ENCODE measurements at places on chromosomes 6 and 20.

DNA sequence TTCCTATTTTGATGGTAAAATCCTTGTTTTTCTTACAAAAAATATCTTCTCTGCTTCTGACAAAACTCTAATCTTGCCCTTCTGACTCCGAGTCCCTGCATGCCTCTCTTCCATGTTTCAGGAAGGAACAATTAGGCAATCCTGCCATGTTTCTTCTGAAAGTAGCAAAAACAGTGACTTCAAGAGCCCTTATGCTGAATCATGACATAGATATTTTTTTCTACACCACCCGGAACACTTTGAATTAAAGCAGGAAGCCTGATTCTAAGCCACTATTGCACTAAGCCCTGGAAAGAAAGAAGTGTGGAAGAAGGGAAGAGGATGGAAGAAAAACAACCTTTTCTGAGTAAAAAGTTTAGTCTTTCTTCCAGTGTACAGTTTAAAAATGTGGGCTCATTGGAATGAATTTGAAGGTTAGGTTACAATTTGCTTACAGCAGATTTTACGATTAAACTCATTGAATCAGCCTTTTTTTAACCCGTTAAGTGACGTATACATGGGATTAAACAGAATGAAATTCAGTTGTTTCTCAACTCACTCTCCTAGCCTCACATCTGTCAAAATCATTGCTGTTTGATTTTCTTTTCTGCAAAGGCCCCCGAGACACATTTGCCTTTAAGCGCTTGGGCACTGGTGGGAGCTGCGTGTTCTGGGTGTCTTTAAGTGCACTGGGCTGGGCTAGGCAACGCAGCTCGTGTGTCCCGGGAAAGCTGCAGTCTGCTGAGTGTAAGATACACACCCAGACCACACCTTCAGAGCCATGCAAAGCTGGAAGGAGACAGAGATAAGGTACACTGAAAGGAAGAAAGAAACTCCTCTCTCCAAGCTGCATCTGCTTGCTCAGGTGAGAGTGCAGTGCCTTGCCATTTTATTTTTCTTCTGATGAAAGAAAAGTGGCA, 159.4 kb upstream of the CITED2 start:
- no peak for DNase-seq

- no peak for DNase-seq
These were observed 72.6 kb downstream of the TFAP2B start for GRCh38 chr6:50891290-50891689.

DNA sequence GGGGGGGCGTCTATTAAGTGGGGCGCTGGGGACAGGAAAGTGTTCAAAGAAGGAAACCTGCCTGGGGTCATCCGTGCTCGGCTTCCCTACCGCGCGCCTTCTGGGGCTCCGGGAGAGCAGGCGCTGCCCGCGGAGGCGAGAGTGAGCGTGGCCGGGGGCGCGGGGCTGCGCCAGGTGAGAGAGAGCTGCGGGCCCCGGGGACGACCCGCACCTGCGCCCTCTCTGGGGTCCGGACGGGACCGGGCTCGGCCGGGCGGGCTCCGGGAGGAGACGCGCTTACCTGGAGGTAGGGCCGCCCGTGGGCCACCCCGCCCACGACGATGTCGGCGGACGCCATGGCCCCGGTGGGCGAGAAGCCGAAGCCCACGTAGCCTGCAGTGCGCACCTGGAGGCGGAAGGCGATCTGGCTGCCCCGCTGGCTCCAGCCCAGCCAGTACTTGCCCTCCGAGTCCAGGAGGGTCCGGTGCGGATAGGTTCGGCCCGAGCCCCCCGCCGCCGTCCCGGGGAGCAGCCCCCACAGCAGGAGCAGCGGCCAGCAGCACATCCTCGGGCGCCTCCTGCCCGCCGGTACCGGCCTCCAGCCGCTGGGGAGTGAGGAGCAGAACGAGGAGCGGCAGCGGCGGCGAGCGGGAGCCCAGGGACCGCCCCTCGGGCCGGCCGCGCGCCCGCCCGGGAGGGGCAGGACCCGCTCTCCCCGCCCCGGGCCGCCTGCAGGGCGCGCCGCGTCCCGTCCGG, at the start of gene MOXD1:
Gene MOXD1 (minus strand): TSS at position 593 of the 735 bp plus-strand sequence. CDS start 49 bp downstream, at position 544.
- no peak for DNase-seq

DNA sequence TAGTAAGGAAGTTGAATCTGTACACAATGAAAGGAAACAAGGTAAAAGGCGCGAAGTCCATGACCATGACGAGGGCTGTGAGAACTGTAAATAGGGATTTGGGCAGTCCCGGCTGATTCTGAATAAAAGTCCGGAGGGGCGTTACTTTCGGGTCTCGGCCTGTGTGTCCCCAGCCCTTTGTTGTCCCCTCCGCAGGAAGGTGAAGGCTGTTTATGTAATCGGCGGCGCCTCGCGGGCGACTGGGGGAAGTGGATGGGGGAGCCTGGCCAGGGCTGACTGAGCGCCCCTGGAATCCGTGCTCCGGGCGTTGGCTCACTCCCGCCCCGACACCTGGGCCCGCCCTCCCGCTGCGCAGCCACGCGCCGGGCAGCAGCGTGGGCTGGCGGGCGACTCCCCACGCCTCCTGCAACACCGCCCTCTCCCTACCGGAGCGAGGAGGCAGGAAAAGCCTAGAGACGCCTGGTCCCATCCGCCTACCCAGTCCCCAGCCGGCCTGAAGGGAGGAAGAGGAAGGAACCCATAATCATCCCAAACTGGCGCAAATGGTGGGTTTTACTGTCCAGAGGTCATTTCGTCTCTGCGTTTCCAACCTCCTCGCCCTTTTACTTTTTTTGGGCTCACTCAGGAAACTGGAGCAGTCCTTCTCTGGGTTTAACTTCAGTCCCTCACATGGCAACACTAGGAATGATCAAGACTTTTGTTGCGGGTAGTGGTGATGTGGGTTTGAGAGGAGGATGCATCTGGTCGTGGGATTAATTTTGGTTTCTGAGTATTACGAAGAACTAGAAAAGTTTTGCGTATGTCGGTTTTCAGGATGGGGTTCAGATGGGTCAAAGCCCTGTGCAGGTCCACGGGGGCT, 12.1 kb downstream of the TRIM31 start:
- DNase-seq, result no peak

DNA sequence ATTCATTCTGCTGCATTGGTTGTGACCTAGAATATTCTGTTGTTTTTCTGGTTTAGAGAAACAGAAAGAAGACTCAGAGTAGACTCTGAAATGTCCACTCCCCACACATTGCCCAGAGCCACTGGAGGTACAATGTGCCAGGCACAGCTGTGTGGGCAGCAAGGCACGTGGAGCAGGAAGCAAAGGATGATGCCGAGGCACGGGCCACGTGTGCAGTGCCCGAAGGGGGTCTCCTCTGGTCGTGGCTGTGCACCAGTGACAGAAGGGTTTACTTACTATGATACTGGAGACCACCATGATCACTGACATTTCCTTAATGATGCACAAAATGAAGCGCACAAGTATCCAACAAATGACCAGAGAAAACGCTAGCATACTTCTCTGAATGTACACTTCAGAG, 488.9 kb downstream of the PRKN start:
- no peak for DNase-seq

DNA sequence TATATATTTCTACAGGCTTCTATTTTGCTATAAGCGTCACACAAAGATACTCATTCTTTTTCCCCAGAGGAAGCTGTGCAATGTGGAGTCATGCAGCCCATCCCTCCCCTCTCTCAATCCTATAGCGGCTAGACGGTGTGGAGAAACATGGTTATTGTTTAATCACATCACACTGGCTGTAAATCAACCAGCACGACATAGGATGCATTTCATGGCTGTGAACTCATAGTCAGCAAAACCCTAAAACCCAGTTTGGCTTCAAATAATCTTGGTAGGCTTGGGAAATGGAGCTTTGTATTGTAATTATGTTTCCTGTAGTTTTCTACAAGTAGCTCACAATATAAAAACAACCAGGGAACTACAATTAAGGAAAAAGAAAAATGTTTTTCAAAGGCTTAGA, 16.8 kb downstream of the FOXC1 start:
- DNase-seq, result no peak

GRCh38 chr20:35263532-35264341, 14.2 kb downstream of the MMP24OS start:
- no peak for DNase-seq

- DNase-seq, result no peak
These were observed 22.2 kb downstream of the BANF2 start for GRCh38 chr20:17721802-17722486.

DNA sequence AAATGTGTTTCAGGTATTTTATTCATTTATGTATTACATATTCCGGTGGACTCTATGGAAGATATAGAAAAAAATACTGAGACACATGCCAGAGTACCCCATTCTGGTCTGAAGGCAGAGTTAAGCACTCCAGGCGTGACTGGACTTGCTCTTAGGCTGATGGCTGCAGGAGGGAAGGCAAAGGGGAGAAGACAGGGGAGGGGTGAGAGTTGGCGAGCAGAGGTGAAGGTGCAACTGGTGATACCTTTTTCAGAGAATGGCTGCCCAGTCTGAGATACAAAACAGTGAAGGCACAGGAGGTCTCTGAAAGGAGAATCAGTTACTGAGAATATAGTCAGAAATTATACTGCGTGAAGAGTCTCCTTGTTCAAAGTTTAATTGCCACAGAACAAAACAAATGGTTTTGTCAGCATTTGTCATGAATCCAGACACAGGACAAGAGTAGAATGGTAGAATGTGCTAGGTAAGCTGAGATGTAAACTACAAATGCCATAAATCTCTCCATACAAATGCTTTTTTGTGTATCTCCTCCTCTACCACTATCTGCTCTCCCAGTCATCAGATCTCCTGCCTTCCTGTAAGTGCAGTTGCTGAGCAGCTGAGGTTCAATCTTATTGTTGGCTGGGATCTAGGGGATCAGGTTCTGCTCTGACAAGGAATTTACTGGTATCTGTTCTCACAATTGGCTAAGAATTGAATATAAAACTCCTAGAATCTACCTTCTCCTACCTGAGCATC, 104.2 kb upstream of the DST start:
- DNase-seq, result no peak

GRCh38 chr6:21022343-21023107, 488.3 kb downstream of the CDKAL1 start:
- DNase-seq, result no peak

DNA sequence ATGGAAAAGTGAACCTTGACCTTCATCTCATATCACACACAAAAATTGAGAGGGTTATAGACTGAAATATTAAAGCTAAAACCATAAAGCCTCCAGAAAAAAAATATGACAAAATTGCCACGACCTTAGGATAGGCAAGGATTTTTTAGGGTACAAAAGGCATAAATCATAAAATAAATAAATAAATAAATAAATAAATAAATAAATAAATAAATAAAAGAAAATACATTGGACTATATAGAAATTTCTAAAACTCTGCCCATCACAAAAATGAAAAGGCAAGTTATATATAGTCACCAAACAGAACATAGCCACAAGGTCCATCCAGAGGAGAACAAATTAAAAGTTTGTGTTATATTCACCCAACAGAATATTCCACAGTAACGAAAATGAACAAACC, 108.6 kb downstream of the INSM1 start:
- no peak for DNase-seq

DNA sequence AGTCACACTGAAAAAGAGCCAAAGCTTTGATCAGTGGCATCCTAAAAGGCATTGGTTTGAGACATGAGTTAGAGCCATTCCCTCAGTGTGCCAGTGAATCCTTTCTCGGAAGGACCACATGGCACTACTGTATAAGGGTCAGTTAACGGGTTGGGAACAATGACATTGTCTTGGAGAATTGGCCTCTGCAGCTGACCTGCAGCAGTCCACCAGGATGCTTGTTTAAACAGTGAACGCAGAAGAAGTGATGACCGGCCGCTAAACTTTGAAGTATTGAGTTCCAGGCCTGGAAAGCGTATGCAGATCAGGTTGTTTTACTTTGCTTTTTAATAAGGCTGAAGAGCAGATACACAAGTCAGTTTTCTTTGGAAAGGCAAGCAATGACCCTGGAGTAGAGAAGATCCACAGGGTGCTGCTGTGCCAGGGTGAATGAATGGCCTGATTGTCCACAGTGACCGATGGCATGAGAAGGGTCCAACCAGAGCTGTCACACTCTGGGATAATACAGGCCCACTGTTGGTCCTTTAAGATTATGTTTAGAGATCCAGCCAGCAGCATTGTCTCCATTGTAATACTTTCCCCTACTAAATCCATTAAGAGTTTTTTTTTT, 57.8 kb downstream of the GMPR start:
- no peak for DNase-seq

GRCh38 chr6:39867592-39867991, 66.7 kb downstream of the MOCS1 start:
- DNase-seq, result no peak

- DNase-seq, result no peak
These were observed 454 bp downstream of the L3MBTL3 start for GRCh38 chr6:130018744-130019325.

DNA sequence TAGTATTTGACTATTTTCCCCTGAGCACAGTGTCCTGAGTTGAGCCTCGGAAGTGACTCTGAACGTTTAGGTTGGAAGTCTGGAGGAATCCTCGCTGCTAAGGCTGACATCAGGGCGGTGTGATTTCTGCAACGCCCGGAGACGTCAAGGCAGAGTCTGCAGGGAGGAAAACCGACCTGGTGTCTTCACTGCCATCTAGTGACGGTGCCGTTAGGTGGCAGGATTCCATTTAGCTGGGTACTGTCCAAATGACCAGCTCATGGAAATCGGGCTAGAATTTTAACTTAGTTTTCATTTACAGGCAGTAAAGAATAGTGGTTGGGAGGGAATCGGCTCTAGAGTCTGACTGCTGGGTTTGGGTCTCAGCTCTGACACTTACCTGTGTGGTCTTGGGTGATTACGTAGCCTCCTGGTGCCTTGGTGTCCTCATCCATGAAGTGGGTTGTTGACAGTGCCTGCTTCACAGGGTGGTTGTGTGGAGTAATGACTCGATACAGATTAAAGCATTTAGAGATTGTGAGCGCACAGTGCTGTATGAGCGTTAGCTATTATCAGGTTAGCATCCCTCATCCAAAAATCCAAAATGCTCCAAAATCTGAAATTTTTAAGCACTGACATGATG, 35.0 kb downstream of the FOXF2 start:
- no peak for DNase-seq

- DNase-seq, result no peak
These were observed 69.0 kb upstream of the NRSN1 start for GRCh38 chr6:24057030-24057429.

- no peak for DNase-seq
These were observed 20.8 kb downstream of the MCM8 start for GRCh38 chr20:5971203-5971602.
